IMR-90 (cell line): ENCODE measurements at places on chromosomes 12 and 14. TPM values are rescaled to one million over a fixed set of nuclear protein-coding genes. Genes with fewer than 3 reads are reported as not detected.
A peak's percentile ranks its signal among the peaks of the same experiment; 100 is the strongest.

DNA sequence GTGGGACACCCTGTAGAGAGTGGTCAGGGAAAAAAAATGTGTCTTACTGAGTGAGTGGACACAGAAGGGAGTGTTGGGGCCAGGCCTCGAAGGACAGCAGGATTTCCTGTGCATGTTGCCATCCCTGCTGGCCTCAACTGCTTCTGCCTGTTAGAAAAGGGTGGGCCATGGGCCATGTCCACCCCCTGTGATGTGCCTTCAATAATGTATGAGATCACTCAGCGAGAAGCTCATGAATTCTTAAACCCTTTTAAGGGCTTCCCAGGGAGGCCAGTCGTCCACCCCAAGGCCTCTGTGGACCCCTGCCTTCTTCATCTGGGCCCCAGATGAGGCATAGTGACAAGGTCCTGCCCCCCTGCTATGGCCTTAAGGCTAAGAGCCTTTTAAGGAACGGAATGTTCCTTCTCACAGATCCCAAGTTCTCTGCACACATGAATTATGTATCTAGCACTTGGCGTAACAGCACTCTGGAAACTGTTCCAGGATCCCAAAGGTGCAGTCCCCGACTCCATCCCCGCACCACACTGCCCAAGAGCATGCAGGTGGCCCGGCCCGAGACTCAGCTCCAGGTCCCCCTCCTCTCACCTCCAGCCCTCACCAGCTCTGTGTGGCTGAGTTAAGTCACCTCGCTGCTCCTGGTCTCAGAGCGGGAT lies 8.9 kb upstream of the C14orf132 start:
- DNase-seq = no peak

DNA sequence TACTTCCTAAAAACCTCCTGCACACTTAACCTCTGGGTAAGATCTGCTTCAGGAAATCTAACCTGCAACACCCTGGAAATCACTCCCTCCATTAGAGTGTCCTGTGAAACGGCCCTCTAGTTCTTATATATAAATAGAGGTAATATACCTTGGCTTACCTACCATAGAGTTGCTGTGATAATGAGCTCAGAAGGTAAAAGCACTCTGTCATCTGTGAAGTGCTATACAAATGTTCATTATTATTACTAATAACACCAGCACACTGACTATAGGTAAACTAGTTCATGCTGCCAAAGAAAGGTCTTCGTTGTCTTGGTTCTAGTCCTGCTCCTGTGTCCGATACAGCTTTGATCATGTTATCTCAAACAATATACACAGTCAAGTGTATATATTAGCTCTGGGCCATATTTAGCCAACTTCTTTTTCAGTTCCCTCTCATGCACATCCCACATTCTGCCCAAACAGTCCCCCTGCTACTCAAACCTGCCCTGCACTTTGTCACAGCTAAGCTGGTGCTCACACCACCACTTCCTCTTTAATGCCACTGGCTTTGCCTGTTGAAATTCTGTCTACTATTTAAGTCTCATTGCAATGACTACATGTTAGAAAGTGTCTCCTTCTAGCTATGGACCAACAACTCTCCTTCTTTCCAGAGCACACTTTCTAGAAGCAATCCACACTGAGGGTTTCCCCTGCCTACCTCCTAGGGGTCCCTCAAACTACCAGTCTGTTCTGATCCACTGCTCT lies 5.1 kb downstream of the E2F7 start:
- DNase-seq = no peak

DNA sequence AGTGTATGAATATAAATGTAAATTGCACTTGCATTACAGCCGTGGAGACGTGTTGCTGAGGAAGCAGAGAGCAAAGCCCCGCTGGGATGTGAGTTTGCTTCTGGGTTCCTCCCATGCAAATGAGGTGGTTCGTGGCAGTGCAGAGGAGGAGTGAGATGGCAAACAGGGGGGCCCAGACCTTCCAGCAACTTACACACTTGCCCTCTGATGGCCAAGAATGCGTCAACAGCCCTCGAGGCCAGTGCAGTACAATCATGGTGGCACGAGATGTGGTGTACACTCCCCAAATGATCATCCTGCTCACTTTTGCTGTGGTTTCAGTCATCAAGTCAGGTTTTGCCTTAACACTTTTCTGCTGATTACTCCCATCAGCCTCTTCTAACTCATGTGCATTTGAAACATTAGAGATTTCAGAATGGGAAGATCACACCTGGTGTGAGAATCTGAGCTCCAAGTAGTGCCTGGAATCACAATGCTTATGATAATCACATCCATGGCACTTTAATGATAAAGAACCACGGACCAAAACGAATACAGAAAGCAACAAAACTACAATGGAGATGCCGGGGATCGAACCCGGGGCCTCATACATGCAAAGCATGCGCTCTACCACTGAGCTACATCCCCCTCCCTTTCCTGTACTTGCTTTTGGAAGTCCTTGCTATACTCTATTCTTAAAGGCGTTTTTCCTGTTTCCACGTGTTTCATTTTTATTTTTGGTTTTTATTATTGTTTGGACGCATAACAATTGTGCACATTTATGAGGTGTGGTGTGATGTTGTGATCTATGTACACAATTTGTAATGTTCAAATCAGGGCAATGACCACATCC lies 7.0 kb upstream of the UBC start:
- DNase-seq = peak; percentile 66

GRCh38 chr12:13496111-13496510 lies 299.6 kb downstream of the EMP1 start:
- DNase-seq = no peak

The MIP gene
- polyA plus RNA-seq = not detected in 2 replicates

GRCh38 chr14:91310606-91311283 lies 66.2 kb upstream of the GPR68 start:
- no peak for DNase-seq

DNA sequence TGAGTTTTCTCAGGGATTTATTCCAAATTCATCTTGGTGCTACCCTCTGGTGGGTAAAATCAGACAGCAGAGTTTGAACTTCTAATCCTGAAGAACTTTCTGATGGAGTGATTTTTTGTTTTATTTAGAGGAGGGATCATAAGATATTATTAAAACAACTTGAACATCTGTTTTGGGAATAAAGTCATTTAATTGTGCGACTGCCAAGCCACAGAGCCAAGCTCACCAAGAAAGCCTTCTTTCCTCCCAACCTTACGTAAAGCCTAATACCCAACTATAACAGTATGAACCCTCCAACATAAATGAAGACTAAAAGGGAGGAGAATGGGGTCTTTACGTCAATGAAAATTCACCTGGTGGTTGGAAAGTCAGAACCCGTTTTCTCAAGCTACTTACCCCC lies 205.5 kb upstream of the IGF1 start:
- DNase-seq = no peak

DNA sequence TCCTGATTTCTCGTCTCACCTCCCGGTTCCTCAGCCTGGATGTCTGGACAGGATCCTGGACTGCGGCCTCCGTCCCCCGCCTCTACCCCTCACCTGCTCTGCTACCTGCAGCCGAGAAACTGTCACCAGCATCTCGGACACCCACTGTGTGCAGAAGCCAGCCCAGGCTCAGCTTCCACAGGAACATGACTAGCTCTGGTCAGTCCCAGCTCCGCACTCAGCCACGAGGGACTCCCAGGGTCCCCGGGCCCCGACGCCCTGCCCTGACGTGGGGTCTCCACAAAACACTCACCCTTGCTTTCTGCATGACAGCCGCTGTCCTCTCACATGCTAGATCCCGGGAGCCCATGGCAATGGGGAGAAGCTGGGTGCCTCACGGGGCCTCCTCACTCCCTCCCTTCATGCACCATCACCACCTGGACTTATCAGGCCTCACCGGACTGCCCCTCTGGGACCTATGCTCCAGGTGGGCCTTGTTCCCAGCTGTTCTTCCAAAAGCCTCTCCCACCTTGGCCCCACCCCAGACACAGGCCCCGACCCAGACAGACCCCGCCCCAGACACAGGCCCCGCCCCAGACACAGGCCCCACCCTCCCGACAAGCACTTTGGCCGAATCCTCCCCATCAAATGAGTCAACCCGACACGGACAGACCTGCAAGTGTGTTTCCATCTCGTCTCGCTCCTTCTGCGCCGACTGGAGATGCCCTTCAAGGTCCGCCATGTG lies 26.9 kb upstream of the ANKLE2 start:
- DNase-seq = no peak

The NTS gene
- not detected in 2 replicates for polyA plus RNA-seq

DNA sequence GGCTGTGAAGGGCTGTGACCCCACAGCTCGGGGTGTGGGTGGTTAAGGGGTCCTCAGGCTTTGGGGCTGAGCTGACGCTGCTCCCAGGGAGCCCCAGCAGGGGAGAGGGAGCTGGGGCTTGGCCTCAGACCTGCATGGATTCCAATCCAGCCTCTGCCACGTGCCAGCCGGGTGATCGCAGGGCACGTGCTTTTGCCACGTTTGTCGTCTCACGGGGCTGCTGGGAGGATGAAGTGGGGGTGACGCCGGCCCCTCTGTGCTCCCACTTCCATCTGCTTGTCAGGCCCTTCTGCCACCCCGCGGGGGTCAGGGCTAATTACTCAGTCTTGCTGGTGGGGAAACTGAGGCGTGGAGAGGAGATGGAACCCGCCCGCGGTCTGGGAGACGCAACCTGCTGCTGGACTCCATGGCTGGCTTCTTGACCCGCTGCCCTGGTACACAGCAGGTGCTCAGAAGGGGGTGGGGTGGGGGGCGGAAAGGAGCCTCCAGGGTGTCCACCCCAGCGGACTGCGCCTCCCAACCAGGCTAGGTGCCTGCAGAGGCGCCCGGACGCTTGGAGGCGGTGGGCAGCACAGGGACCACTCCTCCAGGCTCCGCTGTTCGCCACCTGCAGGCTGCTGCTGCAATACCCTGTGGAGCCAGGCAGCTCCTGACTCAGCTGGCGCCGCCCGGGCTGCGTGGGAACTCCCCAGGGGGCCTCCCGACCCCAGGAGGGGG lies 36.4 kb upstream of the PRIMA1 start:
- no peak for DNase-seq

- DNase-seq = no peak
Observed at GRCh38 chr12:6370576-6370935, 4.8 kb downstream of the SCNN1A start.

DNA sequence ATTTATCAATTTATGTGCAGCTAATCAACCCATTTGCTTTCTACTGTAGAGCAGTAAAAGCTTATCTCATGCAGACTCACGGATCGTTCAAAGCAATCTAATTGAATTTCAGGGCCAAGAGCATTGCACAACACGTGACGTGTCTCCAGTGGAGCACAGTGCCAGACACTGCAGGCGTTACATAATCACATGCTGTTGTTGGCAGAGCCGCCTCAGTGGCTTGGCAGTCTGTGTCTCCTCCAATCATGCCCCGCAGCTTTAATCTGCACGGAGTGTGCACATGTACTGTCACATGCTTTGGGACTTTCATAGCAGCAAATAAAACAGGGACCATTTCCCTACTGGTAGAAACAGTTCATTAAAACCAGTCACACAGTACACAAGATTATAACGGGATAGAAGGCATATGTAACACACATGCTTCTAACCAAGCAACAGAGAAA lies 309.3 kb downstream of the ITPR2 start:
- peak; percentile 93 for DNase-seq

GRCh38 chr14:92988786-92989755 lies 66.1 kb downstream of the CHGA start:
- DNase-seq = no peak

- DNase-seq = no peak
Observed at GRCh38 chr12:119500209-119500608, 93.4 kb upstream of the TMEM233 start.

DNA sequence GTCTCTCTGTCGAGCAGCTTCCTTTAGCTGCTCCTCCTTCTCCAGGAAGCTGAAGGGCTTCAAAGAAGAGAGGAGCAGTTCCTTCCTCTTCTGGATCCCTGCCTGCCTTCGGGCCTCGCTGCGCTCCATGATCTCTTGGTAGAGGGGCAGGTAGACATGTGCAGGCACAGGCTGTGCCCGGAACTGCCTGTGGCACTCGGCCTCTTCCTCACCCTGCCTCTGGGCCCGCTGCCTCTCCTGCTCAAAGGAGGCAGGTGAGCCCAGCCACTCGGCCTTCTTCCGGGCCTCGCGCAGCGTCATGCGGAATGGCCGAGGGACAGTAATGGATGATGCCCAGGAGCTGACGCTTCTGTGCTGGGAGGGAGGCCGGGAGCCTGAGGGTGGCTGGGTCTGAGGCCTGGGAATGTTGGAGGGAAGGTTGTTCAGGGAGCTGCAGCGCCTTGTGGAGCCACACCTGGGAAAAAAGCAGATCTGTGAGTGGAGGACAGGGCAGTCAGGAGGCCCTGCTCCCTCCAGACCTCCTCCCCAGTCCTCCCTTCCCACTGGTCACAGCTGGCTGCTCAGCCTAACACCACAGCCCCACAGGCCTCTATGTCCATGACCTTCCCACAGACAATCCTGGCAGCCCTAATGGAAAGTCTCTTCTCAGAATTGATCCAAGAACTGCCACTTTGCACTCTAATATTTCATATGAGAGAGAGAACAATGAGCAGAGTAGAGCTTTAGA lies 5.3 kb downstream of the FAM161B start:
- no peak for DNase-seq

- no peak for DNase-seq
Observed at GRCh38 chr14:53735916-53736315, 220.7 kb downstream of the BMP4 start.

GRCh38 chr14:87080146-87080545 lies 912.8 kb downstream of the GALC start:
- DNase-seq = no peak

GRCh38 chr12:130557886-130558765 lies 158.0 kb downstream of the RIMBP2 start:
- DNase-seq = no peak

DNA sequence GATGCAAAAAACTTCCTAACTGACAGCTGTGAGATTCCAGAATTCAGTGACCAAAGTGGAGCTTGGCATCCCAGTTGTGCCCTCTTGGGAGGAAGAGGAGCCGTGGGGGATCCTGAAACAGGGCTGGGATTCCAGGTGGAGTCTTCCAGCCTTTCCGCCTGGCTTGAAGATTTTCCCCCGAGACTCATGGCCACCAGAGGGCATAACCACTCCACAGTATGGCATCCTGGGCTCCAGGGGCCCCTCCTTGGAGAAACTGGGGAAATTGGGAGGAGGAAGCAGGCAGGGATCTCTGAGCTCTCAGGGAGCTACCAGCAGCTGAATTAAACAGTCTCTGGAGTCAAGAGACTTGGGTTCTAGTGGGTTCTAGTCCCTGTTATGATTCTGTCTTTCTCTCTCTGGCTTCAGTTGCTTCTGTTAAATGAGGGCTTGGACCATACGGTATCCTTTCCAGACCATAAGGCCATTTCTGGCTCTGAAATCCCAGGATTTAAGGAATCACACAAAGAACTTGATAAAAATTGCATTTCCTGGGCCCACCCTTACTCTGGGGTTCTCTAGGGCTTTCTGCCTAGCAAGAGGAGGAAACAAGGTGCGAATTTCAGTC lies 2.6 kb upstream of the TAMALIN start:
- peak; percentile 55 for DNase-seq

DNA sequence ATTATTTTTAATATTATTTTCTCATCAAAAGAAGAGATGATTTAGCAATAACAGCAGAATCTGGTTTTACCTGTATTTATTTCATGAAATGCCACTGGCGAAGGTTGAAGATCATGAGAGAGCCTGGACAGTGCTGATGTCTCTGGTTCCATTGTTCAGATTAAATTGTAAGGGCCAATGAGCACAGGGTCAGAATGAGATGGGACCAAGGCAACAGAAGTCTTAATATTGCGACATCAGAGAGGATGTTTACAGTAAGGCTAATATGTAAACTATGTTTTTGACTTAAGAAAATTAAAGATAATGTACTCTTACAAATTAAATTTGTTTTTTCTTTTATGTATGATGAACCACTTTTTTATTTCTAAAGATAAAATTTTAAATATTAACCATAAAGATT lies 35.2 kb upstream of the KLRD1 start:
- no peak for DNase-seq
